Eye (tissue), 1 donor: ENCODE measurements at places on chromosomes 11 and 22.
A peak's percentile ranks its signal among the peaks of the same experiment; 100 is the strongest.

DNA sequence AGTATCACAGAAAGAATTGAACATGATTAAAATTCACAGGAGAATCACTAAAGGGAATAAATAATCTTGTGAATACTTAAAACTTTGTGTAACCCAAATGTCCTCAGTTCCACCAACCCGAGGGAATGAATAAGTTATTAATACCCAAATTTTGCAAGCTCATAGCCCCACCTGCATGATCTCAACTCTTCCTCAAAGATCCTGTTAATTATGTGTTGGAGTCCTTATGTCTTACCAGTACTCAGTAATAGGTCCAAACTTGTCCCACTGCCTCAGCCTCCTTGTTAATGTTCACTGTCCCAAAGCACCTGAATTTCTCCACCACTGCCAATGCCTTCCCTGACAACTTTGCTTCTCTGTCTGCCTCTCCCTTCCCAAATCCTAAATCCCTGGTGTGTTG is 46.1 kb upstream of the ME3 start:
- no peak for DNase-seq

DNA sequence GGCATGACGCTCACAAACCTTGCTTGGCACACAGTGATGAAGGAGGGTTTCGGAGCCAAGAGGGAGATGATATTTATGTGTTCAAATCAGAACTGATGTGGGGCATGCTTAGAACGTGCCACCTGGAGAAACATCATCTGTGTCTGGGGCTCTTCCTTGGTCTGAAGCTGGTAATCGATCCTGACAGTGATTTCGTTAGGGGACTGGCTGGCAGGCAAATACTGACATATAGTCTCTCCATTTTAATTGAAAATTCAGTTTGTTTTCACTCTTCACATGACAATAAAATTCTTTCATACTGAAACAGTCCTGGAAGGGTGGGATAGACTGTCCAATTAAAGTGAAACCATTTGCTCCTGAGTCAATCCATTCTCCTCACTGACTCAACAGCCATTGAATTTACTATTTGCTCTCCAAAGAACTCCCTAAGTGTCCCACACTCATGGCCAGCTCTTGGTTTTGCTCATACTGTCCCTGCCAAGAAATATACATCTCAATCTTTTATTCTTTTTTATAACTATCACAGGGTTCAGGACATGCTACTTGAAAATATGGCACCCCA is 134.8 kb downstream of the TRPC6 start:
- no peak for DNase-seq

GRCh38 chr22:37630839-37631435 is 8.5 kb upstream of the SH3BP1 start:
- no peak for DNase-seq

- peak; percentile 86 for DNase-seq
Measured at GRCh38 chr11:114280696-114281095, 15.5 kb upstream of the NNMT start.

- DNase-seq, result peak; percentile 72
Measured at GRCh38 chr11:64745189-64745520, 1.2 kb upstream of the RASGRP2 start.

- DNase-seq, result peak; percentile 53
Measured at GRCh38 chr11:15870911-15871310, 485.4 kb downstream of the SOX6 start.

DNA sequence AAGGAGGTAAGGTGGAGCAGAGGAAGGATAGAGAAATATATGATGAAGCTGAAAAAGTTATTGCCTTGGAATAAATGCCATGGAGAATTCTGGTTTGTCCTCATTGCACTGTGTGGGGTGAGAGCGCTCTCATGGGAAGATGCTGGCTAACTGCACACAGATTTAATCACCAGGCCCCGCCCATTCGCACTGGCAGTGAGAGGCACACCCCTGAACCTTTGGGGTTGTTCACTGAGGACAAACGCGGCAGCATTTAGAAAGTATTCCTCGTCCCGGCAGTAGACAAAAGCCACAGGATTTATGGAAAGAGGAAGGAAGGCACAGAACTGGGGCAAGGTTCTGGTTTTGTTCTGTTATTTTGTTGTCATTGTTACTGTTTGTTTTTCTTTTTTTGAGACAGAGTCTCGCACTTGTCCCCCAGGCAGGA is 70.2 kb downstream of the MED15 start:
- DNase-seq, result no peak

- DNase-seq, result no peak
Measured at GRCh38 chr11:10540546-10540914, 457 bp downstream of the RNF141 start.

DNA sequence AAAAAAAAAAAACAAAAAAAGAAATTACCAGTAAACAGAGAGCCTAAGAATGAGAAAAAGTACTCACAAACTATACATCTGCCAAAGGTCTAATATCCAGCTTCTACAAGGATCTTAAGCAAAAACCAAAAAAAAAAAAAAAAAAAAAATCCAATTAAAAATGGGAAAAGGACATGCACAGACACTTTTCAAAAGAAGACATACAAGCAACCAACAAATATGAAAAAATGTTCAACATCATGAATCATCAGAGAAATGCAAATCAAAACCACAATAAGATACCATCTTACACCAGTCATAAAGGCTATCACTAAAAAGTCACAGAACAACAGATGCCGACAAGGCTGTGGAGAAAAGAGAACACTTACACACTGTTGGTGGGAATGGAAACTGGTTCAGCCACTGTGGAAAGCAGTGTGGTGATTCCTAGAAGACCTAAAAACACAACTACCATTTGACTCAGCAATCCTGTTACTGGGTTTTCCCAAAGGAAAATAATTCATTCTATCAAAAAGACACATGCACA is 18.3 kb downstream of the MS4A6A start:
- no peak for DNase-seq

GRCh38 chr11:67400942-67401494 is 640 bp downstream of the PPP1CA start:
- DNase-seq, result no peak

DNA sequence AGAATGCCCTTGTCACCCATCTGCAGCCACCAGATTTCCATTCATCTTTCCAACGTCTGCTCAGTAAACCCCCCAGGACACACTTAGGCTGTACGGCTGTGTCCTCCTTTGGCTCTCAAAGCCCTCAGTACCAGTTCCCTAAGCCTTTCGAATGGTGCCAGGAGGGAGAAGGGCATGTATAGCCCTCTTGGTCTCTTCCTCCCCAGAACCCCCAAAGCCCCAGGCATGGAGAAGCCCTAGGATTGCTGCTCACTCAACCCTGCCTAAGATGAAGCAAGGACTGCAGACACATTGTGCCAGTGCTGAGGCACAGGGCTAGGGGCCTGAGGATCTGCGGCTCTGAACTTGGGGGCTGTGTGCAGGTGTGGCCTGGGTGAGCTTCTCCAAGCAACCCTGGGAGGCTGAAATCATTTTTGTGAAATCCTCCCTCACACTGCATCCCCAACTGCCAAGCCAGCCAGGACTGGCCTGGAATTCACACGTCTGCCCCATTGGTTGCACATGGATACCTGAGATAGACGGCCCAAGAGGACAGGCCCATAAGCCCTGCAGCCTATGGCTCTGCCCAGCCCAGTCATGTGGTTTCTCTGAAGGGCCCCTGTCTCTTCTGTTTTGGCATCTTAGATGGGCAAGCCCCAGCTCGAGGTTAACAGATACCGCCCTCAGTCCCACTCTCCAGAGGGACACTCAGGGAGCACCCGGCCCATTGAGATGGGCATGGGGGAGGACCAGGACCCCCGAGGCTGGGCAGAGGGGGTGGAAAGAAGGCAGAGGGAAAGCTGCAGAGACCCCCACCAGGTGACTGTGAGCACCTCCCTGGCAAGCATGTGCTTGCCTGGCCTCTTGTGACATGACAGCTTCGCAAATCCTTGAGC is 34.0 kb downstream of the KCNQ1OT1 start:
- no peak for DNase-seq

DNA sequence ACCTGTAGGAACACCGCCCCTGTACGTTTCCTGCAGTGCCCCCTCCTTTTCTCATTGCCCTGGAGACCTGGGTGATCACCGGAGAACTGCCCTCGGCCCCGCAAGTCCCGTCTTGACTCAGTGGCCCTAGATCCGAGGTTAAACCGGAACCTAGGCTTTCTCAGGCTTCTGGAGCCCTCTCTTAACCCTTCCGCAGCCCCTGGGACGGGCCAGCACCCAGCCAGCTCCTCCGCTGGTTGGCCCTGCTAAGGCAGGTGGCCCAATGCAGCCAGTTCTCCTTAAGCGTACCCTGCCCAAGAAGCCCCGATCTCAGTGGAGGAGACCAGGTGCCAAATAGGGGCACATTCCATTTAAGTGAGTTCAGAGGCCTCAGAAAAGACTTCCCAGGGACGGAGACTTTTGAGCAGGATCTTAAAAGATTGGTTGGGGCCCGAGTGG is 776 bp downstream of the NLRX1 start:
- DNase-seq, result no peak

DNA sequence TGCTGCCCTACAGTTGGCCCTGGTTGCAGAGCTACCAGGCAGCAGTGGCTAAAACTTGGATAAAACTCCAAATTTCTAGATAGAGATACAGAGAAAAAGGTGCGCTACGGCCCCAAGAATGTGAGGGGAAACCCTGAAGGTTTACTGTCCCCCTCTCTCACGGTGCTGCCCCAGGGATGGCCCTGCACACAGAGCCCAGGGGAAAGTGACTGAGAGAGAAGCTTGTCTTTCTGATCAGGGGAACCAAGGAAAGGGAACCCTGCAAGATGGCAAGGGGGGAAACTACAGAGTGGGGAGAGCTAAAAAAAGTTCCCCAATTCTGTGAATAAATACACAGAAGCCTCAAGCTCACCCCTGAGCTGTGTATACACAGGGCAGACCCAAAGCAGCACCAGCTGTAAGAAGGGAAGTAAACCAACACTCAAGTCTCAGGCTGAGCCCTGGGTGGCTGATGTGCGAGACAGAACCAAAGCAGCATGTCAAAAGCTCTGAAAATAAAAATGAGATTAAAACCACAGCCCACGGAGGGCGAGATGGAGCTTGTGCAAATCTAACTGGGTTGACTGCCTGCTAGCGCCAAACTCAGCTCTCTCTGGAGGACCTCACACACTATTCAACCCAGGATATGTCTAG is 22.1 kb downstream of the GNB1L start:
- no peak for DNase-seq

DNA sequence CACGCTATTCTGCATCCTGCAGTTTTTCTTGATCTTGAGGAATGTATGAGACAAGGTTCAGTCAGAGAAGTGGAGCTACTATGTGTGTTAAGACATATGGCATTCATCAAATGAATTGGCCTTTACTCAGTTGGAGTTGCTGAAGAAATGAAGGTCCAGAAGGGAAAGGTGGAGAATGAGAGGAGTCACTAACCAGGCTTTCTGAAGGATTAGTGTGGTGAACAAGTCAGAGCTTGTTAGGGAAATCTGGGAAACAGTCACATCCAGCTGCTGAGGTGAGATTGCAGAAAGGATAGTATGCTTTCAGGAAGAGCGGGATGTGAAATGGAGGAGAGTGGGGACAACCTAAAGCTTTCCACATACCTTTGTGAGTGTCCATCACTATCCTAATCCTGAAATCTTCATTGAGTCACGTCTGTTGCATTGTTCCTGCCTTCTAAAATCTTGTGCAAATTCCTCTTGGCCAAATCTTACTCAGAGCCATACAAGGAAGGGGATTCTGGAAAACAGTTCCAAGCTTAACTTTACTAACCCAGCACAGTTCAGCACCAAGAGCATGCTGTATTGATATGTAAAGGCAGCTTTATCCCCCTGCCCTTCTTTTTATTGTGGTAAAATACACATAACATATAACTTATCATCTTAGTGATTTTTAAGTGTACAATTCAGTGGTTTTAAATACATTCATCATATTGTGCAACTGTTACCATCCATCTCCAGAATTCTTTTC is 11.4 kb upstream of the PITPNB start:
- no peak for DNase-seq
